EH (cell line): ENCODE measurements at places on chromosomes 7 and 10.

- DNase-seq, result no peak
These were observed 22.1 kb downstream of the RAB18 start for GRCh38 chr10:27526242-27526641.

DNA sequence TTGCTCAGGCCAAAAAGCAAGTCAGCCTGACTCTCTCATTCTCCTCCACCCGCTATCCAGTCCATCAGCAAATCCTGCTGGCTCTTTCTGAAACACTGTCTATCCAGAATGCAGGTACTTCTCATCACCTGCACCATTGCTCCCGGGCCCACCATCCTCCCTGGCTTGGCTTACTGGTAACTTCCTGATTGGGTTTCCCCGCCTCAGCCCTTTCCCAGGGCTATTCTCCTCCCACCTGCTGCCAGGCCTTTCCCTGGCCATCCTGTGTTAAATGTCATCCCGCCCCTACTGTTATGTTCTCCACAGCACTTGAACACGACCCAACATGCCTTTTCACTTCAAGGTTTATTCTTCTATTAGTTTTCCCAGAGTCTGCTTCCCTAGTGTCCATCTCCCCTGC lies 124.0 kb downstream of the CNNM2 start:
- DNase-seq, result no peak

- DNase-seq, result peak; percentile 44
These were observed 16.1 kb upstream of the PALD1 start for GRCh38 chr10:70462349-70462984.

DNA sequence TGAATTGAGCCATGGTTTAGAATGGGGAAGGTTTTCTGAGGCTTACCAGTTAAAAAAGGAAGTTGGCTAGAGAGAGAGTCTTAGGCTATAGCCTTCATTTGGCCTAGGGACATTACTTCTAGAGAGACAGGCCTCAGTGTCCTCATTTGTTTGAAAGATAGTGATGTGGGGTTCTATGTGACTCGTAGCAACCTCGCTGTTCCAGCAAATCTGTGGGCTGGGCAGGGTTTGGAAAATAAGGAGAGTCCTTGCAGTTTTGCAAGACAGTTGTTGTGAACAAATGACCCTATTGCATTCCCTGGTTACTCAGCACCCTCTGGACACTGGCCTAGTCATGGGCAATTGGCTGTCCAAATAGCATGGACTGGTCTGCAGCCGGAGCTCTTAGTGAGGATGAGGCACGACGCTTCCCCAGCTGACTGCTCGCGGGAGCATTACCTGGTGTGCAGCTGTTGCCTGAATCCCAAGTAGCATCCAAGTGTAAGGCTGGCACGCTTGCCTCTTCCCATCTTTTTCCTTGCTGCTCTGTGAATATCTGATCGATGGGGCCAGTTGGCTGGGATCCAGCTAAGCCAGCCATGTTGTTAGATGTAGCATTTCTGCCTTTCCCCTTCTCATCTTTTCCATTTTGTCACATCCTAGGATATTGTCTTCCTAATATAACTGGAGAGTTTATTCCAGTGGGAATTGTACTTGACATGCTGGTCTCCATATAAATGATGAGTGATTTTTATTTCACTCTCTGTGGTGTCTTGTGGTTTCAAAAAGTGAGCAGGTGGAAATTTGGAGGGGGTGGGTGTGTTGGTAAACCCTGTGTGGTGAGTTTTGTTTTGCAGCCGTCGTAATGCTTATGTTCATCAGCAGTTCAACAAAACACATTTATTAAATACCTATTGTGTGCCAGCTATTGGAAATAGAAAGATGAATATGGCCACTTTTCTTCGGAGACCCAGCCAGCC lies 99.8 kb downstream of the SND1 start:
- DNase-seq, result peak; percentile 20

GRCh38 chr10:22816298-22816653 lies 101.9 kb upstream of the PIP4K2A start:
- DNase-seq, result peak; percentile 96

DNA sequence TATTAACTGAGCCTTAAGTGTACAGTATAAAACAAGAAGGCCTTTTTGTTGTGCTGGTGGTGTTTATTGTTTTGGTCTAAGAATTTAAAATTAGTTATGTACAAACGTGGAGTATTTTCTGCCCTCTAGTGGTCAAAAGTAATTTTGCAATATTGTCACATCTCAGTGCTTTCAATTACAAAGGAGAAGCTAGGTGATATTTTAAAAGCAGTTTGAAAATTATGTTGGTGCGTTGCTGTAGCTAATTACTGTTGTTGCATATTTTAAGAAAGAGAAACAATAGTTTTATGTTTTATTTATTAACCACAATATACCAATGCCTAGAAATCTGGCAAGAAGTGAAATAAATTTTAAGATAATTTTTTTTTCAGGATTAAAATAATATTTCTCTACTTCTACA lies 11.4 kb downstream of the NPVF start:
- peak; percentile 41 for DNase-seq
